ENCODE measurements at places on chromosomes 11 and 22. TPM values are rescaled to one million over a fixed set of nuclear protein-coding genes. Genes with fewer than 3 reads are reported as not detected.

BATF2 gene
- total RNA-seq: 3.2 TPM

SELENOM gene
- total RNA-seq: 16.3 TPM

DNA sequence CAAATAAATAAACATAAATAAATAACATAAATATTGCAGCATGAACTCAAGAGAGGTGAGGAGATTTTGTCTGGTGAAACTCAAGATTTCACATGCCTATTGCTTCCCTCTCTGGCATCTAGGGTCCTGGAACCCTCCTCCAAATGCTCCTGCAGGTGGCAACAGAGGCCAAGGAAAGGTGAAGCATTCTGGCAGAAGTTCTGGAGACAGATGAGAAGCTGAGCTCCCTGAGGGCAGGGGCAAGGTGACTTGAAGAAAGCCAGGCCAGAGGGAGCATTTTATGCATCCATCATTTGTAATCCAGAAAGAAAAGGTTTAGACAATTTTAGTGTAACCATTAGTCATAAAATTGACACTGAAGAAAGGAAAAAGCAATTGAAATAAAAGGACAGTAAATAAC, 64.9 kb downstream of the ENDOD1 start:
- no peak overlapping the region for H3K27ac ChIP-seq
- H3K36me3 ChIP-seq: peaks cover 8% of the 10 kb centered on the region
- no peak overlapping the region for H3K4me3 ChIP-seq
- DNase-seq: peak; percentile 75
- peaks cover 15% of the 10 kb centered on the region for H3K4me1 ChIP-seq

- H3K4me3 ChIP-seq: peak overlapping the region; percentile 62
- peaks cover 100% of the 10 kb centered on the region for H3K27me3 ChIP-seq
- no peak overlapping the region for H3K27ac ChIP-seq
- H3K4me1 ChIP-seq: peaks cover 64% of the 10 kb centered on the region
- DNase-seq: peak; percentile 19
- no peaks in the 10 kb centered on the region for H3K36me3 ChIP-seq
These were observed 6.0 kb upstream of the PAX6 start for GRCh38 chr11:31817054-31817620.

DNA sequence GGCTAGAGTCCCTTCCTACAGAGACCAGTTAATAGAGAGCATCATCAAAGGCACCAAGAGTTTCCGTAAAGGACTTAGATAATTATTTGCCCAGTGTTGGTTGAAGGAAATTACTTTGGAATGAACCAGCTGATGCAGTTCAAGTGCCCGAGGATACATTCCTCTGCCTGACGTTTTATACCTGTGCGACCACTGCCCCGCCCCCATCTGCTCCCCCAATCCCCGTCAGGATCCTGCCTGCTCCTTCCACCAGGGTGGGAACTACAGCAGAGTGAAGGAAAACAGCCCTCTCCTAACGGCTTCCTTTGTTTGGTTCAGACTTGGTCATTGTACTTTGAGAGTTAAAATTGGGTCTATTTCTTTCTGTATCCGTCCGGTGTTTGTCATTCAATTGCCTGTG, 761.5 kb downstream of the NTM start:
- H3K27me3 ChIP-seq: no peaks in the 10 kb centered on the region
- no peak overlapping the region for H3K27ac ChIP-seq
- H3K36me3 ChIP-seq: no peaks in the 10 kb centered on the region
